ENCODE measurements at places on chromosomes 6 and 20. TPM values are rescaled to one million over a fixed set of nuclear protein-coding genes. Genes with fewer than 3 reads are reported as not detected.

DNA sequence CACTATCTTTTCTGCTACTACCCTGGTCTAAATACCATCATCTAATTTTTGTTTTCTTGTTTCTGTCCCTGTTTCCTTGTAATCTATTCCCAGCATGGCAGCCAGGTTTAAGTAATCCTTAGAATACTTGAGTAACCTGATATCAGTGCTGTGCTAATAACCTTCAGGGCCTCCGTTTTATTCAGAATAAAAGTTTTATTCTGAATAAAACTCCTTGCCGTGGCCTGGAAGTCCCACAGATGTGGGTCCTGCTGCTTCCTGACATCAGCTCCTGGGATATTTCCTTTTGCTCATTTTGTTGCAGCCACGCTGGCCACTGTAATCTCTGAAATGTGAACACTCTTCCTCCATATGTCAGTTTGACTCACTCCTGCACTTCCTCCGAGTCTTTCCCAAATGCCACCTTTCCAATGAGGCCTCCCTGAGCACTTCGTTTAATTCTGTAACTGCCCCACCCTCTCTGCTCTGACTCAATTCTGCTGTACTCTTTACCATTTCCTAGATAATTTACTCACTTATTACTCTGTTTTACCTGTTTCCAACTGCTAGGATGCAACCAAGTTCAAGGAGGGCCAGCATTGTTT is 114.0 kb upstream of the FOXA2 start:
- no peak for DNase-seq

DNA sequence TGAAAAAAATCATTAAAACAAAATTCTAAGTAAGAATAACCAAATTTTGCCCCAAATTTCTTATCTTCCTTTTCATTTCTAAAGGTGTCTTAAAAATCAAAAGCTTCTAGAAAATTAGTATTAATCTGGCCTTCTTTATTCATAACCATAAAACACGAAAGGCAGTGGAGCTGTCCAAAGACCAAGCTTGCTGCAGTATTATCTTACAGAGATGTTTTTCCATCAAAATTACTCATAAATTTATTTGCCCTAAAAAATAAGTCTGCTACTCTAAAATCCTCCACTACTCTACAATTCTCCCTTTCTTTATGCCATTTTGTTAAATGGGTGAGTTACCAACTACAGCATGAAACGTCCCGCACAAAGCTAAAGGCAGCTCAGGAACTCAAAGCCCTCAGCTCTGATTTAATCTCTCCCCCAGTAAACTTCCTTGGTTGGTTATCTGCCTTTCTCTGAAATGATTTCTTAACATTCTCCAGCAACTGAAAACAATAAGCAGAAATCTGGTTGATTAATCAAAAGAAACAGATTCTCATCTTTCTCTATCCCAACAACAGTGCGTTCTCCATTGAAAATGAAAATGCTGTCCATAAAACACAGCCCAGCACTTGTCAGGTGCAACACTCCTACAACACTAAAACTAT is 2.1 kb downstream of the USP49 start:
- DNase-seq, result no peak

- no peak for DNase-seq
Measured at GRCh38 chr6:112237595-112237994, 16.8 kb downstream of the LAMA4 start.

SLPI gene
- total RNA-seq, result 0.96 TPM

- DNase-seq, result no peak
Measured at GRCh38 chr20:35004749-35005462, 49.2 kb downstream of the MYH7B start.

DNA sequence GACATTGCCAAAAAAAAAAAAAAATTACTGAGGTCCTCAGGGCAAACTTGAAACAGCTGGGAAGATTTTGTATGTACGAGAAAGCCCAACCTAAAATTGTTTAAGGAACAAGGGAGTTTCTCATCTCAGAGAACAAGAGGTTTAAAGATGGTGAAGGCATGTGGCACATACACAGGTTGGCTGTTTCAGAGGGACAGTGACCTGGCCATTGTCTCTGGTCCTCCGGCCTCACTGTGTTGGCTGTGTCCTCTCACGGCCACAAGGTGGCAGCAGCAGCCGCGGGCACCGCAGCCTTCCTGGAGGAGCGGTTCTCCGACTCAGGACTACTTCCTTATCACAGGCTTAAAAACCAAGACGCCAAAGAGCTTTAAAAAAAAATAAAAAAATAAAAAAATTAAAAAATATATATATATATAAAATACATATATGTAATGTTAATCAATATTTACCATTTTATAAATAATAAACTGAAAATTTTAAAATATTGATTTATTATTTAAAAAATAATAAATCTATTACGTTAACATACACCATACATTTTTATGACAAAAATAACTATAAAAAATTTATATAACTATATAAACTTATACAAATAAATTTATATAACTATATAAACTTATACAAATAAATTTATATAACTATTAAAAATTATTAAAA is 52.8 kb downstream of the GTF2H5 start:
- DNase-seq, result peak; percentile 62

GRCh38 chr6:51339728-51340127 is 521.1 kb downstream of the TFAP2B start:
- no peak for DNase-seq

SNX3 gene
- 42.5 TPM for total RNA-seq

DNA sequence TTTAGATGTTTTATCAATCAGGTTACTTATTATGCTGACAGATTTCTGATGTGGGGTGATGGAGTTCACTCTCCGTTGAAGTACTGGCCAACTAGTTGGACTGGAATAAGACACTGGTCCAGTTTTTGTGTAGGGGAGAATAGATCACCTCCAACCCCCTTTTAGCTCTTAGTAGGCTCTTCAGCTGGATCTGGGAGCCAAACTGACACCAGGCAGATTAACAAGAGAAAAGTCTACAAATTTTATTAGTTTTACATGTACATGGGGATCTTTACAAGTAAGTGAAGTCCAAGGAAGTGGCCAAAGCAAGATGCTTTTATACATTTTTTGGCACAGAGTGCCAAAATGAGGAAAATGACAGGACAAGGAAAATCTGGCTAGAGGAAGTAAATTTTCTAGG is 107.1 kb downstream of the UBE3D start:
- DNase-seq, result no peak

DNA sequence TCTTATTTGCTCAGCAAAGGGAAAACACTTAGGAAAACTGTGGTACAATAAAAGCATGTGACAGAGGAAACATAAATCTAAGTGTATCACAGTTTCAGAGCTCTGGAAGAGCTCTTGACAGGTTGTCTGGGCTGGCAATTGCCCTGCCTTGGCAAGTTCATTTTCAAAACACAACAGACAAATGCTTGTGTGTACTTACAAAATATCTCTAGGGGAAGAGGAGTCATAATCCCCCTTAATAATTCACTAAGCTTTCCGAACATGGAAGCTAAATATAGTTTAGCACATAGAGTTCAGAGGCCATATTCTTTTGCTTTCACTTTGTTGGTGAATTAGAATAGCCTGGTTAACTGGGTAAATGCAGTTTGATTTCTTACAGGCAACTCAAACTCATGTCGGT is 211.6 kb upstream of the THEMIS start:
- peak; percentile 30 for DNase-seq

GRCh38 chr20:48131581-48131980 is 346.3 kb upstream of the SULF2 start:
- DNase-seq, result no peak

MAFB gene
- total RNA-seq, result 4.4 TPM

GRCh38 chr20:34004227-34004626 is 10.5 kb downstream of the RALY start:
- DNase-seq, result no peak

DNA sequence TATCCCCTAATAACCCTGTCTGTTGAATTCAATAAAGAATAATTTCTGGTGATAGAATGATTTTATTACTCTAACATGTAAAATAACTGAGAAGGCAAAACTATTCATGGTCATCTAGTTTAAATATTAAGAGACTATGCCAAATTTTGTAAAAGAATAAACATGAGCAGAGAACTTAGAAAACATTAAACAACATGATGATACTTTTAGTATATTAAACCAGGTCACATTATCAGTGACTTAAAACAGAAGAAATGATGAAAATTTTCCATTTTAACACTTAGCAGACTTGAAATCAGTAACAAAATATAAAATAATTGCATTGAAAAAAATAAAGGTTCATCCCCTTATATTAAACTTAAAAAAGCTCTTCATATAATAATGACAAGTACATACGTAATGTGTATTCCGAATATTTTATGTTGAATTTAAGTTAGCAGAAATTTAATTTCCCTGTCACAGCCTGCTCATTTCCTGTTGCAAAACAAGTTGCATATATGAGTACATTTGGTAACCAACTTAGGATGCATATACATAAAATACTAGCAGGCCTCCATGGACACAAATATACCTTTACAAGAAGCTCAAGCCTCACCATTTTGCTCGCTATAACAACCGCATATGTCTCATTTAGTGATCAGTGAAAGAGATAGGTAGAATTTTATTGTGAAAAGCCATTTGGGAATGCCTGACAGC is 40.6 kb downstream of the DTNBP1 start:
- DNase-seq, result no peak

GRCh38 chr6:44057238-44057930 is 69.9 kb downstream of the MRPL14 start:
- no peak for DNase-seq

DNA sequence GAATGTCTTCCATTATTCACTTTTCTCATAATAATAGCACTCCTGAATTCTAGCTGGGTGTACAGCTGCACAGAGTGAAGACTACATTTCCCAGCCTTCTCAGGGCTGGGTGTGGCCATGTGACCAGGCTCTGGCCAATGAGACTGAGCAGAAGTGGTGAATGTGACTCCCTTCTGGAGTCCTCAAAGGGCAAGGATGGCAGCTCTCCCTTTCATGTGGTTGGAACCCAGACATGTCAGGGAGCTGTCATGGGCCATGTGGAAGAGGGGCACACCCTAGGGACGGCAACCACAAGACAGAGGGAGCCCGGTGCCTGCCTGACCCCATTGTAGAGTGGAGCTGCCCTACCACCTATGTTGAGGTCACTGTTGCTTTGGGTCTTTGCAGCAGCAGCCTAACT is 312.8 kb upstream of the SULF2 start:
- no peak for DNase-seq

DNA sequence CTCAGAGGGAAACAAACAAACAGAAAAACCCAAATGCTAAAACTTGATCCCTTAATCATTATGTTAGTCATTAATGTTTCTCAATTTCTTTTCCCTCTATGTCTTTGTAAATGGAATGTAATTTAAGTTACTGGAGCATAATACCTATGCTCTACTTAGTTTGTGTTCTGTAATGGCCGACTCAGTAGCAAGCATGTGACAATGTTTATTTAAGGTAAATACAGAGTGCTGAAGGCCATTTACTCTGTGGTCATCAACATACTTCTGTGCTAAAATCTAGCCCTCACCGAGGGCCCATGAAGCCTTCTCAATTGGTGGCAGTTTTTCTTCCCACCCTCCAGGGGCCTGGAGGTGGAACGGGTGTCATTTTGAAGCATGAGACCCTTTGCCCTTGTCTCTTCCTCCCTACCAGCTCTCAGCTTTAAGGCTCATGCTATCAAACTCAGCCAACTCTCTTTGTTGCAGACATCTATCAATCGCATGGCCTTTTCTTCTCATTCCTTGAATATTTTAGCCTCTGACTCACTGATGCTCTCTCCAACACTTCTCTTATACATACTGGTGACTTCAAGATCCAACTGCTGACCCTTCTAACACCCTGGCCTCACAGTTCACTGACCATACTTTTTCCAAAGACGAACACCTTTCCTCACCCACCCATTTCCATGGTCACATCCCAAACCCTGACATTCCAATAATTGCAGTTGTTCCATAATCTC is 48.2 kb downstream of the STX7 start:
- no peak for DNase-seq

CTCFL gene
- total RNA-seq, result not detected

MATN4 gene
- total RNA-seq, result not detected

CALHM5 gene
- total RNA-seq, result not detected

- DNase-seq, result no peak
Measured at GRCh38 chr6:89708316-89708715, 69.8 kb upstream of the LYRM2 start.

DNA sequence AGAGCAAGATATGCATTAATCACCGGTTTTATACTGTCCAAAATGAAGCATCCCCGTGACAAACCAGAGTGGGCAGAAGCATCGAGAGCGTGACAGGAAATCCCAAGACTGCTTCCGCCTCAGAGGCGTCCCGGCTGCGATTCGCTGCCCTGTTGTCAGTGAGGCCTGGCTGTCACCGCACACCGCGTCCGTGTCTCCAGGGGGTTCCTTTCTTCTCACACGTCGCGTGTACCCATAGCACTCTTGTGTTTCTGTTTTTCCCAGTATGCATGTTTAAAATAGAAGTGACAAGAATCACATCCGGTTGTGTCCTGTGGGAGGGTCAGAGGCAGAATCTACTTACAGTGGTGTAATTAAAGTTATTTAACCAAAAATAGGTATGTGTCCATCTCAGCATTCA is 8.3 kb upstream of the ADRM1 start:
- no peak for DNase-seq

Data from naive thymus-derived CD4-positive, alpha-beta T cell (primary cell).